Left cardiac atrium (tissue), 4 donors: ENCODE measurements at places on chromosomes 16 and 17. TPM values are rescaled to one million over a fixed set of nuclear protein-coding genes. Genes with fewer than 3 reads are reported as not detected.

- DNase-seq: peak; percentile 57
These were observed 122.2 kb downstream of the CCDC182 start for GRCh38 chr17:57622683-57623433.

- no peak for DNase-seq
These were observed 28.3 kb downstream of the STH start for GRCh38 chr17:46027048-46027975.

- peak; percentile 83 for DNase-seq
These were observed 597 bp downstream of the LIG3 start for GRCh38 chr17:34980681-34981537.

The ORC6 gene
- total RNA-seq: 2.0 TPM

The RAB11FIP4 gene
- total RNA-seq: 6.1 TPM
